HT-29 (cell line): ENCODE measurements at places on chromosomes 6 and 20. TPM values are rescaled to one million over a fixed set of nuclear protein-coding genes. Genes with fewer than 3 reads are reported as not detected.

The IRF4 gene
- not detected in 2 replicates for total RNA-seq

The SLA2 gene
- not detected in 2 replicates for total RNA-seq

DNA sequence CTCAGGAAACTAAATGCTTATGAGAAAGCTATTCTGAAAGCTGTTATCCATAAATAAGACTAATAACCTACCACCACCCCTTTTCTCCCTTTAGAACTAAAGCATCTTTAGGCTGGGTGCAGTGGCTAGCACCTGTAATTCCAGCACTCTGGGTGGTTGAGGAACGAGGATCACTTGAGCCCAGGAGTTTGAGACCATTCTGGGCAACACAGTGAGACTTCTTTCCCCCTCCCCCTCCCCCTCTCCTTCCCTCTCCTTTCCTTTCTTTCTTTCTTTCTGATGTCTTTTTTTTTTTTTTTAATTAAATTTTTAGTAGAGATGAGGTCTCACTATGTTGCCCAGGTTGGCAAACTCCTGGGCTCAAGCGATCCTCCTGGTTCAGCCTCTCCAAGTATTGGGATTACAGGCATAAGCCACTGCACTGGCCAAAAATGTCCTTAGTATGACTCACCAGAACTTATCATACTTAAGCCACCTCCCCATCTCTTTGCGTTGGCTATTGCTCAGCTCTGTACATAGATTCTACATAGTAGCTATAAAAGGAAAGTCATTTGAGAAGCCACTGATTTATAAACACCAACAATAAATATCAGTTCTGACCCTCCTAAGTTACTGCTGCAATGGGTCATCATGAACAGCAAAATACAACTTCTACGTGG is 54.8 kb upstream of the SPDEF start:
- peak; percentile 32 for DNase-seq

DNA sequence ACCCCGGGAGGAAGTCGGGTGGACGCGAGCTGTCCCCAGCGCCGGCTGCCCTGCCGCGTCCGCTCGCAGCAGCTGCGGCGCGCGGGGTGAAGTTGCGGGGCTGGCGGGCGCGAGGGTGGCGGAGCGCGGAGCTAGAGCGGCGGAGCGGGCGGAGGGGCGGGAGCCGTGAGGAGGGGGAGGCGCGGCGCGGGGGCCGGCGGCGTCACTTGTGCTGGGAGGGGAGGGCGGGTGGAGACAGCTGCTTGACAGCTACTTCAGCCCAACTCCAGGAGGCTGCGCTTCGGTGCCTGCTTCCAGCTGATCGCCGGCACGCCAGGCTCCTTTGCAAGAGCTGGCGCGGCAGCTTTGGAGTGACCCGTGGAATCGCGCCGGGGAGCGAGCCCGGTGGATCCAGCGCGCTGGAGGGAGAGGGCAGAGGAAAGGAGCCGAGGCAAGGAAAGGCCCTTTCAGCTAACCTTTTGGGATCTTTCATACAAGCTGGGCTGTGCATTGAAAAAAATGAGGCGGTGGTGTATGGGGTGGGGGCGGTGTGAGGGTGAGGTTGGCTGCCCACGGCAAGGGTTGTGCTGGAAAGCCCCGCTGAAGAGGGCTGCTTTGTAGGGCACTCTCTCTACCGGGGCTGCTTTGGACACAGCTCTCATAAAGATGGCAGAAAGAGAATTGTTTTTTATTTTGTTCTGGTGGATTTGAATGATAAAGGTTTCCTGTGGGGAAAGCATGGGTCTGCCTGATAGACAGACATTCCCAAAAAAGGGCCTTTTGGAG is 24.6 kb downstream of the RIPOR2 start:
- DNase-seq, result no peak

- no peak for DNase-seq
Measured at GRCh38 chr20:6295867-6296256, 173.0 kb upstream of the FERMT1 start.

- DNase-seq, result peak; percentile 72
Measured at GRCh38 chr6:106924694-106925523, 49.6 kb downstream of the CD24 start.

DNA sequence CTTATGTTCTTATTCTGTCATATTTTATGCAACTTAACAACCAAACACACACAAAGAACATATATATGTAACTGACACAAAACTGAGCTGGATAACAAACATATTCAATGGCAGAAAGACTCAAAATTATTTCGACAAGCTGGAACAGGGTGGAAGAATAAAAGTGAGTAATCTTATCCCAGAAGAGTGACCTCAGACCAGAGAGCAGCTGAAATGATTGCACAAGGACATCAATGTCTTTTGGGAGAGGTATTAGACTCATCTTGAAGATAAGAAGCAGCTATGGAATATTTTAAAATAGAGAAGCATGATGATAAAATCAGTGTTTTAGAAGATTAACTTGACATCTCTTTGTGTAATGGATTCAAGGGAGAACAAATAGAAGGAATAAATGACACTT is 191.6 kb upstream of the PRDM1 start:
- DNase-seq, result no peak

- peak; percentile 71 for DNase-seq
Measured at GRCh38 chr20:5557123-5557522, 193.1 kb upstream of the SHLD1 start.

GRCh38 chr6:50116797-50117542 is 67.2 kb upstream of the DEFB112 start:
- DNase-seq, result no peak
